Right atrium auricular region (tissue), 2 donors: ENCODE measurements at places on chromosomes 16 and 17. TPM values are rescaled to one million over a fixed set of nuclear protein-coding genes. Genes with fewer than 3 reads are reported as not detected.

The TRIM65 gene
- 9.8 TPM for total RNA-seq

- no peak for DNase-seq
Measured at GRCh38 chr16:9300252-9300651, 208.8 kb downstream of the HAPSTR1 start.

The UTP4 gene
- 29.6 TPM for total RNA-seq

DNA sequence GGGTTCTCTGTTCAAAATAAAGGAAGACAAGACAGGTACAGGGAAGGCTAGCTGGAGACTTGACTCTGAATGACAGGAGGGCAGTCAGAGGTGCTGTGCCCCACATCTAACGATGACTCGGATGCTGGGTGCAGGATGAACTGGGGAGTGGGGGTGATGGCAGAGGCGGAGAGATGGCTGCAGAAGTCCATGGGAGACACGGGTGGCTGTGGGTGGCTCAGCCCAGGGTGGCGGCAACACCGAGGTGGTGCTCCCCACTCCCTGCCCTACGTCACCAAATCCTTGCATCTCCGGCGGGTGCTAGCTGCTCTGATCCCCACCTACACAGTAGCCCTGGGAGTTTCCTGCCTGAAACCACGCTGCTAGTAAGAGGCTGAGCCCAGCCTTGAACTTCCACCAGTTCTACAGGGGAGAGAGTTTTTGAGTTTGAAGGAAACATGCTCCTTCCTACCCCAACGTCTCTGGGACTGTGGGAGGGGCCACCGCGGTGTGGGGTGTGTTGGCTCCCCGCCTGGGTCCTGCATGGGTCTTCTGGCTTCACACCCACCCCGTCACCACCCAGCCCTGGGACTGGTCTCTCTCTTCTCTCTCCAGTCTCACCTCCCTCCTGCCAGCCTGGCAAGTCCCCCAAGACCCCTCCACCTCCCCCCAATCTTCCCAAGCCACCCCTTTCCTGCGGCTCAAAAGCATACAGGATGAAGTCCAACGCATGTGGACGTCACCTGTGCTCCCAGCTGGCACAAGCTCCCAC is 4.5 kb downstream of the GSG1L start:
- no peak for DNase-seq

The PTGES3L gene
- total RNA-seq = 29.6 TPM

The SGCA gene
- total RNA-seq = 120 TPM

DNA sequence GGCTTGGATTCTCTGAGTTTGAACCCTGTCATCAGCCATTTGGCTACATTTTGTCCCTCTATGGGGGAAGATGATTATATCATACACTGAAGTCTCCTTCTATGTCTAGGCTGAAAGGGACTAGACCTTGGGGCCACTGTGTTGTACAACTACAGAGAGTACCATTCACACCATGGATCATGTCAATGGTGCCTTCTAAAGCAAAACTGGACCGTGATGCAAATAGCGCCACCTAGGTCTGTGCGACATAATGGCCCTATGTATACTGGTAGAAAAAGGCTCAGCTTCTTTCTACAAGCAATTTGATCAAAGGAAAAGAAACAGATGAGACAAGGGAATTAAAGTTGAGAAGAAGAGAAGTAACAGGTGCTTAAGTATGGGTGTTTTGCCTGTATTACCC is 100.7 kb downstream of the LYRM1 start:
- no peak for DNase-seq

The ITGAD gene
- not detected for total RNA-seq

DNA sequence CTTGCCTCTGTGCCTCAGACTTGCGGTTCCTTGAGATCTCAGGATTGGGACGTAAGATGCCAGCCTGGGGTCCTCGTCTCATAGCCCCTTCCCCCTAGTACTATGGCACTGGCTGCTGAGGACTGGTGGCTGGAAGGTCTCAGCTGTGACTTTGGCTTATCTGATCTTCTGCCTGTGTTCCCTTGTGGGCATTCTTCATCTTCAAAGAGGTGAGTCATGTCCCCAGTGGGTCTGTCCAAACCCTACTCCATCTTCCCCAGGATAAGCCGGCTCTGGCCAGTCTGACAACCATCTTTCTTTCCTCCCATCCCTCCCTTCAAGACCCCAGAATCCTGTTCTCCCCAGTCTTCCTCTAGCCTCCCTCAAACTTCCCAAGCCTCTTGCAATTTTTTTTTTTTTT is 3.6 kb downstream of the CD19 start:
- no peak for DNase-seq

DNA sequence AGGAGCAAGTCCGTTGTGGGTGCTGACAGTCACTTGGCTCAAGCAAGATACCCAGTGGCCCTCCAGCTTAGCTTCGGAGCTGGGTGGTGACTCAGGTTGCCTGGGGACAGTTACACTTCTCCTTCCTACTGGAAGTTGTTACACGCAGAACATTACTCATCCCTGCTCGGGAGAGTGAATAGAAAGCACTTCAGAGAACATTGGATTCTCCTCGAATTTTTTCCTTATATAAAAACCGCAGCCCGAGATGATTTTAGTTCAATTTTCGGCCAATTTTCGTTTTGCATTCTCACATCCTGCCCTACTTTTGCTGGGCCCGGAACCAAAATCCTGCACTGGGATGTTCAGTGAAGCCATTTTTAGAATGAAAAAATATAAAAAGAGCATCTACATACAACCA is 99.7 kb downstream of the ELAC2 start:
- no peak for DNase-seq

DNA sequence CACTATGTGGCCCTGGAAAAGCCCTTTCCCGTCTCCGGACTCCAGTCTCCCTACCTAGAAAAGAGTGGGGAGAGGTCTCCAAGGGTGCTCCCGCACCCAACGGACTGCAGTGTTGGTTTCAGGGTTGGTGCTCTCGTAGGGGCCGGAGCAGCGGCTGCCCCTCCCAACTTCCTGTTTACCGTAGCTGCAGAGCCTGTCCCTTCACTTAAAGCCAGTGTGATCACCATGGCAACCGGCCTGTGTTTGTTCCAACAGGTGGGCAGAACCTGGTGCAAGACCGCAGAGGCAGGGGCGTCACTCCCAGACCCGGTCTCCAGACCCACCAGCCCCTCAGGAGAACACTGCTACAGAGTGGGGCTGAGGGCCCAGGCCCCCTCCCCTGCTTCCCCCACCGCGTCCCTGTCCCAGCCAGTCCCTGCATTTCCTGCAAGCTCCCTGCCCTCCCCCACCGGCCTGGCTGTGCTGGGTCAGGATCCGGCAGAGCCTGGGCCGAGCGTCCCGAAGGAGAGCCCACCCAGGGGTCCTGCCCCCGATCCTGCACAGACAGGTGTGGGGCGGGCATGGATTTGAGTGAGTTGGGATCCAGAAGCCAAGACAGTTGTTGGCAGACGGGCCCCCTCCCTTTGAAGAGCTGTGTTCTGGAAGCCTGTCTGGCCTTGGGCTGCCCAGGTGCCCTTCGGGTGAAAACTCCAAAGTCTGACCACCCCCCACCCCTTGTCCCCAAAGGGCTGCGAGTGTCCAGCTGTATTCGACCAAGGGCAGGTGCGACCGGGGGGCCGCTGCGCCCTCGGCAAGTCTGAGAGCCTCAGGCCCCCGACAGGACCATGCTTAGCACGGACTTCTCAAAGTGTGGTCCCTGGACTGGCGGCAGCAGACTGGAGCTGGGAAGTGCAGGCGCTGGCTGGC is 1.5 kb upstream of the BAIAP3 start:
- DNase-seq = peak; percentile 71

The TBC1D3C gene
- not detected for total RNA-seq

The KIF2B gene
- total RNA-seq = not detected

The TNFSF12 gene
- 39.6 TPM for total RNA-seq

The ITGA2B gene
- 1.0 TPM for total RNA-seq

GRCh38 chr16:22188595-22189442 is 17.3 kb upstream of the EEF2K start:
- peak; percentile 80 for DNase-seq

GRCh38 chr17:42342242-42343008 is 45.8 kb downstream of the STAT3 start:
- no peak for DNase-seq

GRCh38 chr17:32100971-32101631 is 41.2 kb upstream of the RHOT1 start:
- no peak for DNase-seq

The BLMH gene
- 13.9 TPM for total RNA-seq

- no peak for DNase-seq
Measured at GRCh38 chr16:10078541-10078949, 103.7 kb downstream of the GRIN2A start.

DNA sequence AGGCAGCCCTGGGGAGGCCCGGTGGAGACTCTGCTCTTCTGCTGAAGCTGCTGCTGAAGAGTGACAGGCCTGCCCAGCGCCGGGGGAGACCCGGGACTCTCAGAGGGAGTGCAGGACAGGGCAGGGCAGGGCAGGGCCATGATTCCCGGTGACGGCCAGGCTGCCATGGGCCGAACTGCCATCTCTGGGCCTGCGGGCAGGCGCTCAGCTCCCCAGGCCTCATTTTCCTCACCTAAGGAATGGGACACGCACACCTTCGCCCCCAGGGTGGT is 22.6 kb upstream of the SSTR5 start:
- no peak for DNase-seq

DNA sequence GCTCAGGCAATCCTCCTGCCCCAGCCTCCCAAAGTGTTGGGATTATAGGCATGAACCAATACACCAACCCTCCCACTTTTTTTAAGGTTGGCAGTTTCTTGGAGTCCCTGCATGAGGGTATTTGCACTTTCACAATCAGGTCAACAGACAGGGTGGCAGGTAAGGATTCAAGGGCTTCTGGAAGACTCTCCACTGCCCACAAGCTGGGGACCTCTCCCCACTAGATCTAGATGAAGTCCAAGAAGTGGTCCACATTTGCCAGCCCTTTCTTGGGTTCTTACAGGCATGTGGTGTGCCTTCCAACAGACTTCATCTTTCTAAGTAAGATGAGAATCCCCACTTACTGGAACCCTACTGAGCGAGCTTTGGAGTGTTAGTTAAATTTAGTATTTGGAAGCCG is 3.9 kb downstream of the ASB16 start:
- no peak for DNase-seq

DNA sequence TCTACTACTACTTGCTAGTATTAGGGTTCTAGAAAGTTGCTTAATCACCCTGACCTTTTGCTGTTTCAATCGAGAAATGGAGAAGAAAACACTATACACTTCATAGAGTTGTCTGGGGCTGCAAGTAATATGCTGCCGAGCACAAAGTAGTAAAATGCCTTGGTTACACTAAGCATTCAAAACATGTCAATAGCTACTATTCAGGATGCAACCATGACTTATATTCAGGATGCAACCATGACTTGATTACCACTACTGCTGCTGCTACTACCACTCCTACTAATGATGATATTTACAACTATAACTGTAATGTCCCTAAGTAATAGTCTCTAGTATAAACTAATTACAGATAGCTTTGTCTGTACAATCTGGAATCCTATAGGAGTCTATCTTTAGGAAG is 35.3 kb downstream of the ADAMTS18 start:
- DNase-seq = no peak

DNA sequence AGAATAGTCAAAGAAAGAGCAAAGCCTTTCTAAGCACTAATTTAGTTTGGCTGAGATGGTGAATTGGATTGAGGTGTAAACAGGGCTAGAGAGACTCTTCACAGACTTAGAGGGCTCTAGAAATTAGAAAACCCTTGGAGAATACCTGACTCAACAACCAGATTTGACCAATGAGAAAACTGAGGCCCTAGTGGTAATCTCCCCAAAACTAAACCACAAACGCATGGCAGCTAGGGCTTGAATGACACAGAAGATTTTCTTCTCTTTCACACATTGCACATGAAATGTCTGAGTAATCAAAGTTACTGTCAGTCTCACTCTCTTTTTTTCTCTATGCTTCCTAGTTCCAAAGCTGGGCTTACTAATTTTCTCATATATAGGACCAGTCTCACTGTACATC is 314.5 kb upstream of the KCNJ16 start:
- DNase-seq = no peak

DNA sequence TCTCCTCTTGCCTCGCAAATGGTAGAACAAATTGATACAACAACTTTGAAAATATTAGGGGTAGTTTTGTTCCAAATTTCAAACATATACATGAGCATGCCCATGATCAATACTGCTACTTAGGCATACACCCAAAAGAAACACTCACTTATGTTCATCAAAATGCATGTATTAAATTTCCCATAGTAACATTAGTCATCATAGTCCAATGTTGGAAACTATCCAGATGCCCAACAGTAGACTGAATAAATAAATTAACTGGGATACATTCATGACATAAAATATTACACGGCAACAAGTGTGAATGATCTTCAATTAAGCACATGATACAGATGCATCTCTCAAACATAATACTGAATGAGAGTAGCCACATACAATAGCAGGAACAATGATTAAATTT is 391.6 kb downstream of the CDH11 start:
- DNase-seq = no peak

The SLFN12L gene
- 0.22 TPM for total RNA-seq

The PABPN1L gene
- not detected for total RNA-seq

The KRTAP3-2 gene
- not detected for total RNA-seq

GRCh38 chr17:41796121-41796895 is 9.8 kb upstream of the JUP start:
- DNase-seq = no peak

DNA sequence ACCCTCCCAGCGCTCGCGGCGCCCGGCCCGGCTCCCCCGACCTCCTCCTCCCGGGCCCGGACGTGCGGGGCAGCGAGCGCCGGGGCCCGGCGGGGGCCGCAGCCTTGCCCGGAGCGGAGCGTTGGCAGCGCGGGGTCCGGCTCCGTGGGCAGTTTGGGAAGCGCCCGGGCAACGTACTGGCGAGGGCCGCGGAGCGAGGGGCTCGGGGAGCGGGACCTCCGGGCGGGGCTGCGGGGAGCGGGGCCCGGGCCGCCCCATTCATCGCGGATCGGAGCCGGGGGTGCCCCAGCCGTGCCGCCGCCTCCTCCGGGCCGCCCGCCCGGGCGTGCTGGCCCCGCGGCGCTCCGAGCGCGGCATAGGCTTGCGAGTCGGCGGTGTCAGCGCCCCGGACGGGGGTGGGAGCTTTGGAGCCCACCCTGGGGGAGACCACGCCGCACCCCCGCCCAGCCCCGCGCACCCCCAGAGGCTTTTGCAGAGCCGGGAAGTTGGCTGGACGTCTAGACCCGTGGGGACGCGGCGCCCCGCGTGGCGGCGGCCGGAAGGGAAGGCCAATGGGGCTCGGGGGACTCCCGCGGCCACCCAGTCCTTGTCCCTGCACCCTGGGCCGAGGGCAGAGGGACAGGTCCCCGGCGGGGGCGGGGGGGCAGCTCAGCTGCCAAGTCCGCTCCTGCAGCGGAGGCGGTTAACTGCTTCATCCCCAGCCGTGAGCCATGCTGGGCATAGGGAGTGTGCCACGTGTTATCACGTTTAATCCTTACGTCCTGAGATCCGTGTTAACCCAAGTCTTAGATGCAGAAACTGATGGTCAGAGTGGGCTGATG is 852 bp downstream of the ZNF469 start:
- no peak for DNase-seq
